Lower lobe of right lung (tissue), 2 donors: ENCODE measurements at places on chromosomes 2 and 18. TPM values are rescaled to one million over a fixed set of nuclear protein-coding genes. Genes with fewer than 3 reads are reported as not detected.

DNA sequence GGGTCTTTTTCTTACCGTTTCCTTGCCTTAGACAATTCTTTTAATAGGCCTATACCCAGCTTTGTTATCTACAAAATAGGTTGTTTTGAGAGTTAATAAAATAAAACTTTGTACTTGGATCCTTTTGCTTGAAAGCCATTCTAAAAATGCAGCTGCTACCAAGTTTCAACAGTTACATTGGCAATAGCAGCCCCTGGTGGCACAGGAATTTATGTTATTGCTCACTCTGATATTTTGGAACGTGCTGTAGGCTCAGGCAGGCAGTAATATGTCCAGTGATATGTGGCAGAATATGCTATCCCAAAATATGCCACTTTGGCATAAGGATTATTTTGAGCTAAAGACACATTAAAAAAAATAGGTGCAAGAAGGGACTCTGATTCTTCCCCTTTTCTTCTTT, 6.7 kb upstream of the COMMD1 start:
- H3K27ac ChIP-seq = no peak overlapping the region
- no peak for DNase-seq
- H3K4me1 ChIP-seq = no peaks in the 10 kb centered on the region
- no peak overlapping the region for H3K4me3 ChIP-seq
- no peaks in the 10 kb centered on the region for H3K27me3 ChIP-seq

DNA sequence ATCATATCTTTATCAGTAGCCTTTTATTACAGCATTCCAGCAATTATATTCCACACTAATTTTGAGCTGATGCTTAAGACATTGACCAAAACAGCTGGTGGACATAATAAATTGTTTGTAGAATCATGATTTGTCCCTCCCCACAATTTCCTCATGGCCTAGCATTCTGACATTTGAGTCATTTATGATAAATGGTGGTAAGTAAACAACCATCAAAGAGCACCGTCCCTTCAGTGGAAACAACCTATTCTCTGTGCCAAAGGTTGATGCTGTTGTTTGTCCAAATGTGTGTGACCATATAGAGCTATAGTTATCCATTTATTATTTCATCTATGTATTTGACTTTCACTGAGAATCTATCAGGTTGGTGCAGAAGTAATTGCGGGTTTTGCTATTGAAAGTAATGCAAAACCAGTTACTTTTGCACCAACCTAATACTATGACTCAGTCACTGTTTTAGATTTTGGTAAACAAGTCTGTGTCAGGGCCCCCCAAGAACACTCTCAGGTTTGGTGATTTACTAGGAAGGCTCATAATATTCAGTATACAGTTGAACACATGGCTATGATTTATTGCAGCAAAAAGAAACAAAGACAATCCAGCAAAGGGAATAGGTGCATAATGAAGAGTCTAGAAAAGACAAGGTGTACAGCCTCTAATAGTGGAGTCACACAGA, 608.7 kb upstream of the REG3G start:
- no peak for DNase-seq
- no peaks in the 10 kb centered on the region for H3K27me3 ChIP-seq
- no peak overlapping the region for H3K4me3 ChIP-seq
- H3K4me1 ChIP-seq = no peaks in the 10 kb centered on the region
- no peak overlapping the region for H3K27ac ChIP-seq

The TUBA4B gene
- total RNA-seq = 3.5 TPM

DNA sequence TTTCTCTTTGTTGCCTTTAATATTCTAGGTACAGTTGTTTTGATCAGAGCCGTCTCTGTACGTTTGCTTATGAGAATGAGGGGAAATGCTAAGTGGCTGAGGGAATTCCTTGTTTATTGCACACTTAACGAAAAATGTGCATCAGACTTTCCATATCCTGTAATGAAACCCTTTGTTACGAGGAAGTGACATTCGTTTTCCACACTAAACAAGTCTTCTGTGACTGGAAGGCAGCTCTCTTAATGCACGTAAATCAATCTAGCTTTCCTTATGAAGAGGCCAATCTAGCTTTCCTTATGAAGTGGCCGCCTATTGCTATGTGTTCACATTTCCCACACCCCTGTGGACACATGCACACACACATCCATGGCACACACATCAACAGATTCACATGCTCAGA, 186.2 kb downstream of the SNTG2 start:
- no peak overlapping the region for H3K27ac ChIP-seq
- no peak for DNase-seq
- no peaks in the 10 kb centered on the region for H3K27me3 ChIP-seq
- no peaks in the 10 kb centered on the region for H3K4me1 ChIP-seq
- H3K4me3 ChIP-seq = no peak overlapping the region
- H3K36me3 ChIP-seq = no peaks in the 10 kb centered on the region

- peak overlapping the region; percentile 19 for H3K4me3 ChIP-seq
- H3K27me3 ChIP-seq = peaks cover 79% of the 10 kb centered on the region
- peaks cover 22% of the 10 kb centered on the region for H3K4me1 ChIP-seq
- DNase-seq = peak; percentile 43
- no peak overlapping the region for H3K27ac ChIP-seq
- no peaks in the 10 kb centered on the region for H3K36me3 ChIP-seq
Observed at GRCh38 chr18:79787865-79788733, 9.6 kb upstream of the KCNG2 start.
